NCI-H748 treated with DMSO at 0.1 percent for 48 hours (cell line): ENCODE measurements at places on chromosomes 7 and 10.

GRCh38 chr10:113475381-113475807 lies 77.5 kb upstream of the HABP2 start:
- no peak for DNase-seq

GRCh38 chr10:118638680-118639079 lies 43.2 kb upstream of the PRLHR start:
- no peak for DNase-seq

- DNase-seq: no peak
Measured at GRCh38 chr10:69893271-69893900, 91.7 kb downstream of the COL13A1 start.

- DNase-seq: no peak
Measured at GRCh38 chr7:35691827-35692307, 3.1 kb downstream of the HERPUD2 start.

- no peak for DNase-seq
Measured at GRCh38 chr7:134706468-134706867, 59.8 kb downstream of the BPGM start.

GRCh38 chr10:75957314-75958120 lies 526.1 kb downstream of the LRMDA start:
- DNase-seq: no peak

- DNase-seq: no peak
Measured at GRCh38 chr10:61750943-61751471, 88.3 kb downstream of the CABCOCO1 start.

GRCh38 chr7:34338961-34339526 lies 319.0 kb upstream of the NPSR1 start:
- no peak for DNase-seq

DNA sequence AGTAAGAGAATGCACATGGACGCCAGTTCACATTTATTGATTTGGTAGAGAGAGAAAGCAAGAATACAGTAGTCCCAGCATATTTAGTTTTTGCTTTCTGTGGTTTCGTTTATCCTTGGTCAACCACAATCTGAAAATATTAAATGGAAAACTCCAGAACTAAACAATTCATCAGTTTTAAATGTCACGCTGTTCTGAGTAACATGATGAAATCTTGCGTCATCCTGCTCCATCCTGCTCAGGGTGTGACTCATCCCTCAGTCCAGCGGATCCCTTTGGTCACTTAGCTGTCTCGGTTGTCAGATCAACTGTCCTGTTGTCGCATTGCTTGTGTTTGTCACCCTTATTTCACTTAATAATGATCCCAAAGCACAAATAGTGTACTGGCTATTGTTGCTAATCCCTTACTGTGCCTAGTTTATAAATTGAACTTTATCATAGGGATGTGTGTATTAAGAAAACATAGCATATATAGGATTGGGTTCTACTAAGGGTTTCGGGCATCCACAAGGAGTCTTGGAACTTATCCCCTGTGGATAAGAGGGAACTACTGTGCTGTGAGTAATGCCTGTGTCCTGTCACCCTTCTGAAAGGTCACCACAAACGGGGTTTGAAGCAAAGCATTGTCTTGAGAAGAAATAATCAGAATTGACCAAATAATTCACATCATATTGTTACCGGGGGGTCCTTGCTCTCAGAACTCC lies 73.6 kb downstream of the OTUD1 start:
- no peak for DNase-seq

- DNase-seq: no peak
Measured at GRCh38 chr7:77409005-77409738, 7.0 kb downstream of the GSAP start.

- no peak for DNase-seq
Measured at GRCh38 chr10:5544216-5544805, 19.6 kb downstream of the CALML3 start.

GRCh38 chr10:79148452-79149344 lies 79.9 kb downstream of the ZMIZ1 start:
- no peak for DNase-seq

DNA sequence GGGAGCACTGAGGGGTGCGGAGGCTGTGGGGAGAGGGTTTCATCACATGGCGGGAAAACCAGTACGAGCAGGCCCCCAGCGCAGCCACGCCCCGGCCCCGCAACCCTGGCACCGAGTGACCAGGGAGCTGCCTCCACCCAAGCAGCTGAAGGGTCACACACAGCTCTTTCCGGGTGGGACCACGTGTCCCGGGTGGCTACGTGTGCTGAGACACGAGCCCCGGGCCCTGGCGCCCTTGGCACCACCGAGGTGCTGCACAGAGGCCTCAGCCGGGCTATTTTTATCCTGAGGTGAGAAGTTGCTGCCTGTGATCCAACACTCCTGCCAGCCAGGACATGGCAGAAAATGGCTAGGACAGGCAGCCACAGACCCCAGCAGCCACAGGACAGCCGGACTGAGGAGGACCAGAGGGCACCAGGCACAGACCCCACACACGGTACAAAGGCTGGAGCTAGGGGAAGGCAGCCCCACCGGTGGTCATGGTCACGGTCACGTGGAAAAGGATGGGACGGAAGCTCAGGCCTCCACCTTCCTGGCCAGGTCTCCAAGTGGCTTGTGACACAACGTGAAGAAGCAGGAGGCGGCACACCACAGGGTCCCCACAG lies 223.7 kb downstream of the MAD1L1 start:
- no peak for DNase-seq

DNA sequence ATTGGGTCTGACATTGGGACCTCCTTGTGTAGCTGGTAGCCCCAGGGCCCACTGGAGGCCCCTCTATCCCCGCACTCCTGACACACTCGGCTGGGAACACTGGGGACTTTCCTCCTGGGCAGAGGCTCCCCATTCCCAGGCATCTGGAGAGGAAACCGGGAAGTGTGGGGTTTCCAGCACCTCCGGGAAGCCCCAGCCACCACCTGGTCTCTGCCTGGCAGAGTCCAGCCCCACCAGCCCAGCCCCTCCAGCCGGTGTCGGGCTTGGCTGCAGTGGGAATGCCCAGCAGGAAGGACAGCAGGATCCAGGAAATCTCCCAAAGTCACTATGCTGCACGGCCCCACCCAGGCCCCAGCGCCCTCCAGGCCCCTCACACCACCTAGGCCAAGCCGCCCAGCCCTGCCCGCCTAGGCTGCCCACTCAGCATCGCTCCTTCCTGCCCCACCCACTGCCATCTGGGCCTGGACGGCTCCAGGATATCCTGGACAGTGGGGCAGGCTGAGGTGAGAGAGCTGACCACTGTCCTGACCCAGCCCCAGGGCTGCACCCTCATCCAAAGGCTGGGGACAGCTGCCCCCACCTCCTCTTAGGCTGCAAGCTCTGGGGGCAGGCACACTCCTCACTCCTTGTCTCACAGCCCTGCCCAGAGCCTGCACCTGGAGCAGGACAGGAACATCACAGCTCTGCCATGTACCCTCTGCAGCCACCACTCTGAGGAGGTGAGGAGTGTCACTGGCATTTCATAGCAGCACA lies 11.8 kb downstream of the RASGEF1A start:
- no peak for DNase-seq

GRCh38 chr10:20922033-20922432 lies 24.9 kb upstream of the NEBL start:
- no peak for DNase-seq

DNA sequence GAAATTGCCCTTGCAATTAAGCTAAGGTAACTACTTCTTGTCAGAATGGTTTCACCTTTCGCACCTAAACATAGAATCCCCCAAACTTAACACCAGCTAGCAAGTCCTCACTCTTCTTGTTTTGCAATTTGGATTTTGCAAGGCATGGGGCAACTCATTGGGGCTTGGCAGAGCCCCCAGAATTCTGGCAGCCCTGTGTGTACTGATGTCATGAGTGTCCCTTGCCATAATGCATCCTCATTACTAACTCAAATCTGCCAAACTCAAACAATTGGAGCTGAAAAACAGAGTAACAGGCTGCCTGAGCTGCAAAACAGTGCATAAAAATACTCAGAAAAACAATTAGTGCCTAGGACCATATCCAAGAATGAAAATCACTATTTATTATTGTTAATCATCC lies 7.9 kb upstream of the XPNPEP1 start:
- no peak for DNase-seq

- DNase-seq: no peak
Measured at GRCh38 chr7:50330254-50330653, 25.7 kb downstream of the IKZF1 start.

- peak; percentile 24 for DNase-seq
Measured at GRCh38 chr7:158991824-158992621, 135.7 kb downstream of the DYNC2I1 start.

GRCh38 chr10:46234026-46234425 lies 52.8 kb upstream of the ANTXRL start:
- DNase-seq: no peak

DNA sequence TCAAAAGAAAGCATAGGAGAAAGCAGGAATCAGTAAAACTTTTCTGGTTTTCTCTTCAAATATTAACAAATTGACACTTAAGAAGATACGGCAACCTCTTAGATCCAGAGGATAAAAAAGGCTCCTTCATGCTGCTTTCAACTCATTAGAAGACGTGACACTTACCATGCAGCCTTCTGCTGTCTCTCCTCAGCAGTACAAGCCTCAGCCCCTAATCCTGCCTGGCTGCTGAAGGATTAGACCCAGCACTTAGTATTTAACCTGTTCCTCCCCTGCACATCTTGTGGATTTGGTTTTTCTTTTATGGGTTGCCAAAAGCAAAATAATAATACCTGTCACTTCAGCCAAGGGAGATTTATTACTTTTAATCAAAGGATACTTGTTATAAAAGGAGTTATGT lies 108.4 kb downstream of the LYZL1 start:
- no peak for DNase-seq

- no peak for DNase-seq
Measured at GRCh38 chr10:8063128-8063908, 8.8 kb downstream of the GATA3 start.
